Right cardiac atrium (tissue), 5 donors: ENCODE measurements at places on chromosomes 2 and 18.

DNA sequence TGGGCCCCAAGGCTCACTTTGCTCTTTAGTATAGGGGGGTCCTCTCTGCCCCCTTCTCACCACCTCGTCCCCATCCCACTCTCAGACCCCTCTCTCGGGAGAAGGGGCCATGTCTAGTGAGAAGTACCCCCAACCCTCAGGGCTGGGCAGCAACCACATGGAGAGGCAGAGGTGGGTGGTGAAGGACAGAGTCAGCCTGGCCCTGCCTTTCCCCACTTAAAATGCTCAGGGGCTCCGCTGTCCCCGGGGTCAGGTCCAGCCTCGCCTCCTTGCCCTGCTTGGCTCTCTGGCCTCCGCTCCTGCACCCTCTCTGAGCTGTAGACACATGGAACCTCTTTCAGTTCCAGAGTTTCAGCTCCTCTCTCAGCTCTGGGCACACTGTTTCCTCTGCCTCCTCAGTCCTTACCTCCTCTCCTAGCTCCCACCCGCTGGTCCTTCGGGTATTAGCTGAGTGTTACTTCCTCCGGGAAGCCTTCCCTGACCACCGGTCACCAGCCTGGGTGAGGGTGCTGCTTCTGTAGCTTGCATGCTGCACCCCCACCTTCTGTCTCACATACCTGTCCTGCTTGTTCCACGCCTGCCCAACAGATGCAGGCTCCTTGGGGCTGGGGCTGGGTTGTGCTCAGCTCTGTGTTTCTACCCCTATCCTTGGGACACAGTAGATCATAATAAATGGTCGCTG lies 79.5 kb upstream of the OTOF start:
- DNase-seq = peak; percentile 29

- DNase-seq = no peak
Measured at GRCh38 chr2:58856100-58856499, 615.0 kb upstream of the FANCL start.

GRCh38 chr2:130836501-130837174 lies at the start of gene ARHGEF4:
TSS of gene ARHGEF4 (plus strand) at chr2:130836914. CDS start at chr2:130836954, 40 bp downstream.
- DNase-seq = no peak

GRCh38 chr18:64936671-64937070 lies 787.8 kb upstream of the LINC00305 start:
- no peak for DNase-seq

DNA sequence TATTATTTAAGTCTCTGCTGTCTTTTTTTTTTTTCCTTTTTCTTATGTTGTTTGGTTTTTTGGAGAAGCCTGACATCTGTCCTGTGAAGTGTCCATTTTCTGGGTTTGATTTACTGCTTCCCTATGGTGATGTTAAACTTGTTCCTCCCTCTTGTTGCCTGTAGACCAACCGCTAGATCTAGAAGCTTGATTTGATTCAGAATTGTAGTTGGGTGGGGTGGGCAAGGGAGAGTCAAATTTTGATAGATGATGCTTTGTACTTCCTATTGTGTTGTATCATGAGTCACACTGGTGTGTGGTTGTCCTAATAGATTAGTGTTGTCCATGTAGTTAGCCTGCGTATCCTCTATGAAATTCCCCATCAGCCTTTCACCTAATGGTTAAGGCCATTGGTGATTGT lies 35.4 kb downstream of the CAB39 start:
- DNase-seq = no peak

GRCh38 chr2:209577376-209578357 lies 153.8 kb downstream of the MAP2 start:
- DNase-seq = no peak

DNA sequence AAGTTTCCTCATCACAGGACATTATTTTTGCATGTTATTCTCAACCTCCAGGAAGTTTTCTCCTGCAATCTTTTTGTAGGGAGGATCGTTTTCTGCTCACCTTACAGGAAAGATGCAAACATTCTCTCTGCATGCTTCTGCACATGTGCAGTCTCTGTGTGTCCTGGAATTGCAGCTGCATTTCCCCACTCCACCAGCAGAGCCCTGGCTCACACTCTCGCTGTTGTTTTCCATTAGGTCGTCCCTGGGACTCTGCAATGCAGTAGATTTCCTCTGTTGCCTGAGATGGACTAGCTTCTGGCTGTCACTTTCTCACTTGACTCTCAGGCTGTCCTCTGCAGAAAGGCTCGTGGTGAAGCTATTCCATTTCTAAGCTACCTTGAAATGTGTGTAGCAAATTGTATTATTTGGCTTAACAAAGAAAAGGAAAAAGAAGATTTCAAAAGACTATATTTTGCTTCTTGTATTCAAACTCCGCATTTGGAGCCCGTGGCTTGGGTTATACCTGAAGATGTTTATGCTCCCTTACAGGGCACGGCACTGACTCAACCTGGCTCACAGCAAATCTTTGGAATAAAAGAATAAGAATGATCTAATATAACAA lies 346.7 kb downstream of the RAD51AP2 start:
- peak; percentile 45 for DNase-seq

DNA sequence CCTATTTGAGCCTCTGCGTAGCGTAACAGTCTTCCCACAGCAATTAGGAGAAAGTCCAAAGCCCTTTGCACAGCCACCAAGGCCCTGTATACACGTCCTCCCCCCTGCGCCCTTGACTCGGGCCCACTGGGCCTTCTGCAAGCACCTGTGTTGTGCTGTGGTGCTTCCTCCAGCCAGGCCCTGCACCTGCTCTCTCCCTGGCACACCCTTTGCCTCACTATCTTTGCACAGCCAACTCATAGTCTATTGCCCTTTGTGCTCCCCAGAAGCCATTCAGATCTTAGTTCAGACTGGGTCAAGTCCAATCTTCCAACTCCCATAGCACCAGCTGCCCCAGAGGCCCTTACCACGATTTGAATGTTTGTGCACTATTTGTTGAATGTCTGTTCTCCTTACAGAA lies 271.6 kb upstream of the MGAT5 start:
- DNase-seq = no peak

DNA sequence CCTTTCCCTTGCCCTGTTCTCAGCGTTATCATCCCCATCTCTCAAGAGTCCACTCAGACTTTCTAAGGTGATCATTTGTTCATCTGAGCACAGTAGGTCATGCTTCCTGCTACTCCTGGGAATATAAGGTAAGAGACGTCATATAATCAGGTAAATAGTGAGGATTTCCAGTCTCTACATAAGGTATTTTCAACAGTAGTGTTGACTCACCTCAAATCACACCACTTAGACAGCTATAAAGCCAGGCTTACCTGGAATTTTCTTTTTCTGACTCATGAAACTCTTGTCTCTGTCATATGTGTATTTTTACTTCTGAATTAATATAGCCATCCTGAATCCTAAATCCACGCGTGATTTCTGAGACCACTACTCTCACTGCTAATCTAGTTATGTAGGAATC lies 443.2 kb downstream of the ARHGAP15 start:
- DNase-seq = no peak

GRCh38 chr2:109208951-109209335 lies 79.9 kb downstream of the SH3RF3 start:
- DNase-seq = no peak

- no peak for DNase-seq
Measured at GRCh38 chr2:146385031-146385430, 1459.8 kb upstream of the ACVR2A start.

DNA sequence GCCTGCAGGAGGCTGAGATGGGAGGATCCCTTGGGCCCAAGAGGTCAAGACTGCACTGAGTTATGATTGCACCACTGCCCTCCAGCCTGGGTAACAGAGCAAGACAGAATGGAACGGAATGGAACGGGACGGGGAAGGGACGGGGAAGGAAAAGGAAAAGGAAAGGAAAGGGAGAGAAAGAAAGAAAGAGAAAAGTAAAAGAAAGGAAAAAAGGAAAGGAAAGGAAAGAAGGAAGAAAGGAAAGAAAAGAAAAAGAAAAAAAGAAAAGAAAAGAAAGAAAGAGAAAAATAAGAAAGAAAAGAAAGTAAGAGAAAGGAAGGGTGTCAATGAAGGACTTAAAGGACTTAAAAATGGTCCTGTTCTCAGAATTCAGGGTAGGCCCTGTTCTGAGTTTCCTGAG lies 4.3 kb upstream of the SPOPL start:
- no peak for DNase-seq

- DNase-seq = peak; percentile 33
Measured at GRCh38 chr2:27322301-27322765, 564 bp downstream of the MPV17 start.

GRCh38 chr2:121469356-121469755 lies 61.3 kb upstream of the RNU4ATAC start:
- no peak for DNase-seq

GRCh38 chr2:219453671-219454590 lies 19.3 kb downstream of the SPEG start:
- peak; percentile 88 for DNase-seq

GRCh38 chr2:142605421-142605820 lies 272.0 kb upstream of the KYNU start:
- no peak for DNase-seq

GRCh38 chr2:65113816-65114215 lies 16.1 kb downstream of the RAB1A start:
- DNase-seq = no peak

DNA sequence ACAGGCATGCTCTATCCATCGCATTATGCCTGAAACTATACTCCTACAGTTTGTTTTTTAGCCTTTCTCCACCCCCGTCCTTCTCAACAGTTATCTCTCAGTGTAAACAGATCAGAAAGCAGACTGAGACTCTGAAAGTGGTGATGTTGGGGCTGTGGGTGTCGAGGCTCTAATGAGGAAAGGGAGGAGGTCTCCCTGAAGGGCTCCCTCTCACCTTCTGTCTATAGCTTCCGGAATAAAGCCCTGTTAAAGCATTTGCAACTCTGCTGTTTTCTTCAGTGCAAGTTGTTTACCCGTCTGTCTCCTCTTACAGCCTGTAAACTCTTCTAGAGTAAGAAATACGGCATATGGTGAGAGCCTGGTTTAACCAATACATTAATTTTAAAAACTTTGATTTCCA lies 136.7 kb upstream of the SYT4 start:
- DNase-seq = no peak

DNA sequence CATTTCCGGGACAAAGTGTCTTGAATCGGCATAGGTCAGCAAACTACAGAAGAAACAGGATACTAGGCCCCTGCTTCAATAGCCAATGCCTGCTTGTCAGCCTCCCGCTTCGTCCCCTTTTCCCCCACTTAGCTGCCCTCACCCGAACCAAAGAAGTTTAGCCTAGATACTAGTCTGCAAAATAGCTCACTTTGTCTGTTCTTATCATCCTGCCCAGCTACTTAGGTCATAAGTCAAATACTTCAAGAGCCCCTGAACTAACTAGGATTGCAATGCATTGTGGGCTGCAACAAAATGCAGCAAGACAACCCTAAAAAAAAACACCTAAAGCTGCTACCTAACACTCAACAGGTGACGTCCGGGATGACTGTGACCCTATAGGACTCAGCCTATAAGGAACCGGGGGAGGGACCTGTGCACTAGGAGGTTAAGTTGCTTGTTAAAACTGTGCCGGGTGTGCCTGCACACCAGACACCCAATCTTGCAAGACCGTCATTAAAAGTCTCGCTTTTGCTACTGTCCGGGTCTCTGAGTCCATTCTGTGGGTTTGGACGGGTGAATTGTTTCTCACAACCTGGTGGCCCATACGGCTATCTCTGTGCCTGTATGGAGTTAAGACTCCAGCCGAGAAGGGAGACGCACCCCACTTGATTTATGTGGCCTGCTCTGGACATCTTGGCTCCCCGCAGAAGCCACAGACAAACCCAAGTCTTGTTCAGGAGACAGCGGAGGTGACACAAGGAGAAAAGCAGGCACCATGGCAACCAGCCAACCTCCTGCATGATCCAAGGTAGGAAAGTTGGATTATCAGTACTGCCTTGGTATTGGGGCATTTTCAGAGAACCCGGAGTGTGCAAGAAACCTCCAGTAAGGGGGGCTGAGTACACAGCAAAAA lies 105.9 kb downstream of the HIBCH start:
- DNase-seq = peak; percentile 33

DNA sequence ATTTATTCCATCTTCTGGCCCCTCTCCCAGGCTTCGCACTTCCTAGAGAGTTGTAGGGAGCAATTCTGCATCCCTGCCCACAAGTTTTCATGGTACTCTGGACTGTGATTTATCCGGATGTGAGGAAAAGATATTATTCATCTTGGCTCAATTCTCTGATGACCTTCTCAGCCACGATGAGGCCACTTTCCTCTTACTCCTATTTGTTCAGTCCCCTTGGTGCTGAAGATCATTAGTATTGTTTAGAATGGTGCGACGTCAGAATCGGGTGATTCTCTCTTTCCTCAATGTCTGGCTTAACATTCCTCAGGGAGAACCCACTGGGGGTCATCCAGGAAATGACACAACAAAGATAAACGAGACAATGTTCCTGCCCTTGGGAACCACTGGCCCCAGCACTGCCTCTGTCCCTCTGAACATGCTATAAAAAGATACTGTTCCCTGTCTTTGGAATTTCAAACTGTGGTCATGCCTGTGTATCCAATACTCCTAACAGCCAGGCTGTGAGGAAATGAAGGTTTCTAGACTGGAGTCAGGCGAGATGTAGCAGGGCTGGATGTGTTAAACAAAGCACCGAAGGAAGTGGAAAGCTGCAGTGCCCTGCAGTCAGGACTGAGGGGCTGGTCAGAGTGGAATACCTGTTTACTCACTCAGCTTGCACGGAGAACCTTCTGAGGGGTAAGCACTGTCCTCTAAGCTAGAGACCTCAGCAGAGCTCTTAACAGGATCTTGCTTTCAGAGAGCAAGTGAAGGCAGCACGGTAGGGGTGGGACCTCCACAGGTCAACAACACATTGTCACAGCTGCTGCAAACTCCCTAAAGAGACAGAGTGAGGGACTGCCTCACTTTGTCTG lies 12.9 kb upstream of the GLI2 start:
- no peak for DNase-seq

DNA sequence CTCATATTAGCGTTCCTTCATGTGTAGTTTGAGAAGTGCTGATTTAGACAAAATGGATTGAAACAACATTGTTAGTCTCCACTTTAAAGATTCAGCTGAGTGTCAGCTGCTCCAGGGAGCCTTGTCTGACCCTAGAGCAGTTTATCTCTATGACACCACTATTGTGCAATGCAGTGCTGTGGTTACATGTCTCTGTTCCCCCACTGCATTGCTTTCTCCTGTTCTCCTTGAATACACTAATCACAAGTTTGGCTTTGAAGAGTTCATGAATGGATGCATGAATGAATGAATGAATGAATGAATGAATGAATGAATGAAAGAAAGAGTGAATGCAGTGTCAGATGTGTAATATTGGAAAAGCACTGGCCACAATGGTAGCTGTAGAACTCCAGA lies 38.3 kb downstream of the GCG start:
- no peak for DNase-seq

GRCh38 chr2:86703704-86704361 lies 16.3 kb upstream of the RMND5A start:
- DNase-seq = peak; percentile 78

- DNase-seq = peak; percentile 90
Measured at GRCh38 chr2:61065714-61066709, at the start of gene SANBR. TSS of gene SANBR (plus strand) at chr2:61065871. CDS start at chr2:61070351, 4,480 bp downstream.

- DNase-seq = no peak
Measured at GRCh38 chr2:96486696-96487095, 18.5 kb downstream of the NEURL3 start.

DNA sequence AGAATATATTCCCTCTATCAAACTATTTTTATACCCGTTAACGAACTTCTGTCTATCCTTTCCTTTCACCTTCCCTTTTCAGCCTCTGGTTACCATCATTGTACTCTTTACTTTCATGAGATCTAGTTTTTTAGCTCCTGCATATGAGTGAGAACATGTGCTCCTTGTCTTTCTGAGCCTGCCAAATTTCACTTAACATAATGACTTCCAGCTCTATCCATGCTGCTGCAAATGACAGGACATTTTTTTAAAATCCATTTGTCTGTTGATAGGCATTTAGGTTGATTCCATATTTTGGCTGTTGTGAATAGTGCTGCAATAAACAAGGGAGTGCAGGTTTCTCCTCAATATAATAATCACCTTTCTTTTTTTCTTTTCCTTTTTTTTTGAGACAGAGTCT lies 8.2 kb upstream of the CCDC195 start:
- DNase-seq = no peak
